Non-pigmented ciliary epithelial cell (primary cell): ENCODE measurements at places on chromosomes 4 and X.

- DNase-seq: no peak
Observed at GRCh38 chr4:17762726-17763125, 18.7 kb downstream of the FAM184B start.

GRCh38 chr4:44544158-44544557, 95.5 kb upstream of the KCTD8 start:
- no peak for DNase-seq

GRCh38 chrX:41923978-41924683, 777 bp upstream of the CASK start:
- no peak for DNase-seq

GRCh38 chr4:162116095-162116779, 47.6 kb downstream of the FSTL5 start:
- DNase-seq: no peak

DNA sequence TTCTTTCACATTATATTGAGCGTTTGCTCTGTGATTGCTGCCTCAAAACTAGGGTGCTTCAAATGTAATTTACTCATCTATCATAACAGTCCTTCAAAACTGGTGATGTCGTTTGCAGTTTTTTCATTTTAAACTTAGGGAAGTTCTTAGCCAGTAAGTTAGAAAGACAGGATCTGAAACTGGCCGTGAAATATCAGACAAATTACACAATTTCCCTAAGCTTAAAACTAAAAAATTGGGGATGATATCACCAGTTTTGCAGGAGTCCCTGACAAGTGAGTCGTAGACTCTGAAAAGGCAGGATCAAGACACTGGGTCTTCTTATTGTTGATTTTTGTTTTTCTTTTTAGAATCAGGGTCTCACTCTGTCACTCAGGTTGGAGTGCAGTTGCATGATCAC, 44.8 kb downstream of the MOB1B start:
- no peak for DNase-seq
